HT1080 (cell line): ENCODE measurements at places on chromosomes 13 and 19.

GRCh38 chr13:97214921-97215320 lies 7.2 kb upstream of the MBNL2 start:
- DNase-seq: no peak

DNA sequence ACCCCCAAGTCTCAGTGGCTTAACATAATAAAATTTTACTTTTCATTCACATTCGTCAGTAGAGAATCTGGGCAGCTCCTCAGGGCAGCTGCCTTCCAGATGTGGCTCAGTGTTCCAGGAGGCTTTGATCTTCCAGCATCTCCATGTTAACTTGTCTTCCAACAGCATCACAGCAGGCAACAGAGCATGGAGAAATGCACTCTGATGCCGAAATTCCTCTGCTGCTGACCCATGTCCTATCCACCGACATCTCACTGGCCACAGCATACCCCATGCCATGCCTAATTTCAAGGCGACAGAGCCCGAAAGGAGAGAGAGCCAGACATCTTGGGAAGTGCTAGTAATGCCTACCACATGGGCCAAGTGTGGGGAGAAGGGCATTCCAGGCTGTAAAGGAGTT lies 64.9 kb upstream of the MEDAG start:
- DNase-seq: no peak

DNA sequence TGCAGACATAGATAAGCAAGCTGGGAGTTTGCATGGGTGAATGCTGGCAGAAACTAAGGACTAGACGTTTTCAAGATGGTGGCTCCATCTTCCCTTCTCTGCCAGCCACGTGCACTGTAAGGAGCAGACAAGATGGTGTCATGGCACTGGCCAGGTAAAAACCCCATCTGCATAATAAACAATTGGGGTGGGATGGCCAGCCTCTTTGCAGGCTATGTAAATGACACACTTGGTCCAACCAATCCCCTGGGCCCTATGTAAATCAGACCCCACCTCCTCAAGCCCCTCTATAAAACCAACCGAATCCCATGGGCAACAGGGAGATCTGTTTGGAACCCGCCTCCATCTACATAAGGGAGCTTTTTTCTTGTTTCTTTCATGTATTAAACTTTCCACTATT lies 2.4 kb upstream of the OR7A5 start:
- DNase-seq: no peak

- no peak for DNase-seq
These were observed 36.8 kb downstream of the N4BP2L1 start for GRCh38 chr13:32391101-32391619.

DNA sequence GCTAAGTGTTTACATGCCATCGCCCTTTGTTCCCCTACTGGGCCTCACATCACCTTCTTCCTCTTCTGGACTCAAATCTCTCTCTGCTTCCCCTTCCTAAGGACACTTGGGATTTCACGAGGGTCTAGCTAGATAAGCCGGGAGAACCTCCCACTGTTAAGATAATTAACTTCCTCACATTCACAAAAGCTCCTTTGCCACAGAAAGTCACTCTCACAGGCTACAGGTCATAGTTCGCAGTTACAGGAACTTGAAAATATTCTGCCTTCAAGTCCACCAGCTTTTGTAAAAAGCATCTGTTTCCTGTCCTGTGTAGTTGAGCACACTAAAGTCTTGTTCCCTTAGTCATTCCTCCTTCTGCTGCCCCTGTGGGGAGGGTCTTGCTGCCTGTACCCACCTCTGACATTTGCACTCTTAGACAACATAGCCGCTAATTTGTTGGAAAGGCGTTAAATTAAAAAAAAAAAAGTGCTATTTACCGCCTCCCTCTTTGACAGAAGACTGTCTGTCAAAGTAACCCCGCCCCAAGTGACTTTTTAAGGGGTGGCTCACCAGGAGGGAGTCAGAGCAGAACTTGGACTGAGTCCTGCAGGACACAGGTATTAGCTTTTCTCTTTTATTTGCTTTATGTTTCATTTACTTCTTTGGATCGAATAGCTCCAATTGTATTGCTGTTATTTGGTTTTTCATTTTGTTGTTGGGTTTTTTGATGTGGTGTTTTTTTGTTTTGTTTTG lies 26.8 kb upstream of the CEACAM21 start:
- no peak for DNase-seq

DNA sequence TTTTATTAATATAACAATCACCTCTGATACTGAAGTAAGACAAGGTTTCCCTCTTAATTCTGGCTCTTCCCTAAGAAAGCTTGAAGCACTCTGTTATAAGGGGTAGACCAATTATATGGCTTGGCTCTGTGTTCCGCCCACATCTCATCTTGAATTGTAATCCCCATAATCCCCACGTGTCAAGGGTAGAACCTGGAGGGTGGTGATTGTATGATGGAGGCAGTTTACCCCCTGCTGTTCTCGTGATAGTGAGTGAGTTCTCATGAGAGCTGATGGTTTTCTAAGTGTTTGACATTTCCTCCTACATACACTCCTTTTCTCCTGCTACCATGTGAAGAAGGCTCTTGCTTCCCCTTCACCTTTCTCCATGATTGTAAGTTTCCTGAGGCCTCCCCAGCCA lies 363.8 kb upstream of the PCDH20 start:
- no peak for DNase-seq
